H9 (cell line): ENCODE measurements at places on chromosomes 2 and 18. TPM values are rescaled to one million over a fixed set of nuclear protein-coding genes. Genes with fewer than 3 reads are reported as not detected.

DNA sequence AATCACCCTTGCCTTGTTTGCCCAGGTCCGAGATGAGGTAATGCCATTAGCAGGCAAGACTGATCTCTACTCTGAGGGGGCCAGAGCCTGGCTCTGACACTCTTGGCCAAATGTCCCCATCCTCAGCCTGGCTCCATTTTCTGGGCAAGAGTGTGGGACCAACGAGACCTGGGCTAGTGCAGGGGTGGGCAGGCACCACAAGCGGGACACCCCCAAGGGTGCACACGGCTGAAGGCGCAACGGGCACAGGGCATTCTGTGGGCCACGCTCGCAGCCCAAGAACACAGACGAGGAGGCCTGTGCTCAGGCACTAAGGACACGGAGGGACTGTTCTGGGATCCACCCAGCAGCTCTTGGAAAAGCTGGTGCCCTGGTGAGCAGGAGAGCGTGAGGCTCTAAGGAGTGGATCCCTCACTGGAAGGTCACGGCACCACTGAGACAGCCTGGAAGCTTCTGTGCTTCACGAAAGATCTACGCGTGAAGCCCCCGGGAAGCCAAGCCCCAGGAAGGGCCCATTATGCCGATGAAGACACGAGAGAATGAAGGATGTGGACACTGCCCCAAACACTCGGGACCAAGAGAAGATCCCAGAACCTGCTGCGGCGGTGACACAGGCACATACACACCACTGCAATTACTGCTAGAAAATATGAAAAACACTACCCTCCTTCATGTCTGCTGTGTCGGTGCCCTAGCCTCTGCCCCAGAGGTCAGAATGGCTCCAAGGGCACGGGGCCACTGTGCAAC lies 138.2 kb downstream of the HDAC4 start:
- DNase-seq = no peak

SMIM21 gene
- not detected in 2 replicates for total RNA-seq

- no peak for DNase-seq
Observed at GRCh38 chr2:37891846-37892435, 33.1 kb upstream of the RMDN2 start.

TSPYL6 gene
- total RNA-seq = not detected in 2 replicates

- DNase-seq = no peak
Observed at GRCh38 chr2:129164220-129164949, 815.1 kb upstream of the RAB6C start.
